ENCODE measurements at places on chromosomes 12 and 14. TPM values are rescaled to one million over a fixed set of nuclear protein-coding genes. Genes with fewer than 3 reads are reported as not detected.

RIN3 gene
- 2.9 TPM for polyA plus RNA-seq

TESPA1 gene
- 0.08 TPM for polyA plus RNA-seq

RNASE1 gene
- 111 TPM for polyA plus RNA-seq

GRCh38 chr12:106193394-106194215 is 54.2 kb downstream of the CKAP4 start:
- no peak for DNase-seq

HCAR2 gene
- polyA plus RNA-seq, result 0.18 TPM

- DNase-seq, result peak; percentile 63
Measured at GRCh38 chr14:76844223-76844622, 18.0 kb downstream of the LRRC74A start.

DNA sequence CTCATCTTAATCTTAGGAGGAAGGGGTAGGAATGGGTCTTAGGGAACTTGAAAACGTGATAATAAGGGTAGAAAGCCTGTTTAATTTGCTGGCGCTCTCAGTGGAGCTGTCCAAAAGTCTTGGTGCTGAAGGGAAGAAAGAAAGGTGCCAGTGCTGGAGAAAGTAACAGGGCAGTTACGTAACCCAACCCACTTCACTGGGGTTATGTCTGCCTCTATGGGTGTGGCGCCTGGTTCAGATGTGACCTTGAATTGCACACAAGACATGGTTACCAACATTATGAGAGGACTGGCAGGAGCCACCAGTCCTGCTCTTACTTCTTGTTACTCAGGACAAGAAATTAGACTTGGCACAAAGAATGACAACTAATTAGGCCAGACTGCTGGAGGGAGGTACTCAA is 18.6 kb upstream of the GPATCH2L start:
- DNase-seq, result no peak
